Activated CD8-positive, alpha-beta memory T cell treated with anti-CD3 and anti-CD28 coated beads for 48 hours (primary cell): ENCODE measurements at places on chromosomes 12 and 14.

- DNase-seq, result no peak
Measured at GRCh38 chr12:2260441-2260840, 207.7 kb downstream of the CACNA1C start.

DNA sequence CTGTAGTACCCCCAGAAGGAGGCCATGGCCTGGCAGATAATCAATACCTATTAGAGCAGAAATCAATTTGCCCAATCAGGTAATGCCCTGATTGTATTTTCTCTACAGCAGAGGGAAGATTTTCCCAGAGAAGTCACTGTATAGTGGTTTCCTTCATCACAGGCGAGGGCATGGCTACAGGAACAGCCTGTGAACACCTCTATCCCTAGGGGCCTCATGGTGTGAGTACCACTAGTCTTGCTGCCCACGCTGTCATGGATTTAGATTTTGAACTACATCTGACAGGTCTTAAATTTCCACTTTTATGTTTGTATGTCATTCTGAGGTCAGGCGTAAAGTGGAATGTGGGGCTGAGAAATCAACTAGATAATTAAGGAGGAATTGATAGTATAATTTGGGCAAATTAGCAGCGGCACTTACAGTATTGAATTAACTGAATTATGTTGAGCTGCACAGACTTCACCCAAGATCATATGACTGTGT lies 42.4 kb upstream of the STXBP6 start:
- no peak for DNase-seq

GRCh38 chr14:81669308-81669707 lies 135.7 kb upstream of the SEL1L start:
- no peak for DNase-seq

DNA sequence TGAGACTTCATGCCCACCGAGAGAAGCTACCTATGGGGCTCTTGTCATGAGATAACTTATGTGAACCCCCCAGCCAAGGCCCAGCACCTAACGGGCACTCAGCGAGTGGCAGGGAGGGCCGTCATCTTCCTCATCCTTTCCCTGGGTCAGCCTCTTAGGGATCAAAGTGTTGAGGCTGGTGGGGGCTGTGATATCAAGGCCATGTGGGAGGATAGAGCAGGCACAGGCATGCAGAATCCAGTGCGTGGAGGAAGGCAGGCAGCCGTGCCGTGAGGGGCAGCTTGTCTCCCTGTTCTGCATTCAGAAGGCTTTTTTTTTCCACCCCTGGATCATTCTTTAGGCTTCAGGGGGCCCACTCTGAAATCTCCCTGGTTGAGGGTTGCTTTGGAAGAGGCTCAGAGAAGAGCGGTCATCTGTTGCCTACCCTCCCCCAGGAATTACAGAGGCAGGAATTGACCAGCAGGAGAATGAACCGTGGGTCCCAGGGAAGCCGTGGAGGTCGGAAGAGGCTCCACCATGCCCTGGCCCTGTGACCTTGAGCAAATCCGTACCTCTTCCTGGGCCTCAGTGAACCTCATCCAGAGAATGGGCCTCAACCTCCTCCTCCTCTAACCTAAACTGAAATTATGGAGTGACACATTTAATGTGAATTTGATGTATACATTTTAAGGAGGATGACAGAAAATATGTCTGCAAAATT lies 62.8 kb downstream of the BEGAIN start:
- no peak for DNase-seq

DNA sequence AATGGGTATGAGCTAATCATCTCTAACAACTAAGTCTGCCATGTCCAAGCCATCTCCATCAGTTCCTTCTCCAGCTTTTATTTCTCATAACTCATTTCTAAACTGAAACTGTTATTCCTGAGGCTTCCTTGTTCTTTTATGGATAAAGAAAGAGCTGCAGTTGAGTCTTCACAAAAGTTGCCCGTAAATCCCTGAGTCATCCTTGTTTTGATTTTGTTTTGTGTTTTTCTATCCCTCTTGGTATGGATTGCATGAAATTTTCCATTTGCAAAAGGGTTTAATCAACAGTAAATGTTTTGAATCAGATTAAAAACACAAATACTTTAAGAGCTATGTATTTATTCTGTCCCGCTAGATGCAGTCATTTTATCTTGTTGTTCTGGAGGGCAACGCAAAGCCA lies 290.6 kb downstream of the EGLN3 start:
- no peak for DNase-seq
